Posterior vena cava (tissue), 2 donors: ENCODE measurements at places on chromosomes 2 and 18. TPM values are rescaled to one million over a fixed set of nuclear protein-coding genes. Genes with fewer than 3 reads are reported as not detected.

DNA sequence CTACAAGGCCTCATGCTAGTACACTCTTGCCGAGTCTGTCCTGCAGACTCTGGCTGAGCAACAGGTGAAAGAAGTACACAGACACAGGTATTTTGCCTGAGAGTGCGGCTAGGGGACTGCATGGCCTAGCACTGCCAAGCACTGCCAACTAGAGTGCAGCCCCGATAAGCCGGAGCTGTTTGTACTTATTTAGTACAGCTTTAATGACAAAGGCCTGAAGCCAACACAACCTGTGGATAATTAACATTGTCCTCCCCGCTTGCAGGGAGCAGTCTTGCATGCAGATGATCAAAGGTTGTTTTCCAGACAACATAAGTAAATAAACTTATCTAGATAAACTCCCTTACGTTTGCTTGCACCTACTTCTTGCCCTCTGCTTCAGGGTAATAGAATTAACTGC is 63.7 kb upstream of the MMADHC start:
- DNase-seq, result no peak

The SF3B1 gene
- total RNA-seq, result 190 TPM

The PLA2R1 gene
- total RNA-seq, result 11.7 TPM

DNA sequence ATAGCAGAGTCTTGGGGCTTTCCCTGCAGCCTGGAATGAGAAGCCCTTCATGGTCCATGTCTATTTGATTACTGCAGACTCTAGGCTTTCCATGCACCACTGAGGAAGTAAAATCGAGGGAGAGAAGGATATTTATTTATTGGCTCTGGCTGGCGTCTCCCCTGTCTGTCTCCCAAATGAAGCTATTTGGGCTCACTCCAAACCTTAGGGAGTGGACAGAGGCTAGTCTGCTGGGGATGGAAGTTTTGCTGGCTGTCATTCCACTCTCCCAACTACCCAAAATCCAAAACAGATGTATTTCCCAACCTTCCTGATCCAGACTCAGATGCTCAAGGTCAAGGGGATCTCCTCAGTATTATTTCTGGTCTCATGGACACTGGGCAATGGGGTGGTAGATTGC is 33.7 kb downstream of the TMEM17 start:
- DNase-seq, result no peak

- DNase-seq, result no peak
These were observed 232.0 kb upstream of the NRXN1 start for GRCh38 chr2:51263951-51264350.

The SGPP2 gene
- total RNA-seq, result not detected

The PROKR1 gene
- total RNA-seq, result not detected

DNA sequence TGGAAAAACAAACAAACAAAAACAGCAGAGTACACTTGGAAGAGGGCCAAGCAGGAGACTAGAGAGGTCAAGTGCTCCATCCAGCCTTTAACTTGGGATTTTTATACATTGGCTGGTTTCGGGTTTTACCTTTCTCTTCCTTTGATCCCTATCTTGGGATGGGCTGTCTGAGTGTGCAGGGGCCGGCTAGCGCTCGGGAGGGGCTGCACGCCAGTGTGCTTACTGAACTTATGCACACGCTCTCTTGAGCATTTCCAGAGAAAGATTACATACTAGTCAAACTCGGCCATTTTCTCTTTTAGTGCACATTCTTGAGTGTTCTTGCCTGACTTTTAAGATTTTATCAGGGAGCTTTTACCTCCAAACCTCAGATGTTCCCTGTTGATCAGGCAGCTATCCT is 707.8 kb downstream of the DSC3 start:
- no peak for DNase-seq

The B3GNT2 gene
- total RNA-seq, result 16.2 TPM

- DNase-seq, result no peak
These were observed 88.3 kb upstream of the KCNH7 start for GRCh38 chr2:162926907-162927306.

The SPATS2L gene
- total RNA-seq, result 76.6 TPM

The ACVR1 gene
- total RNA-seq, result 70.3 TPM

GRCh38 chr2:56191617-56192016 is 7.8 kb downstream of the CCDC85A start:
- DNase-seq, result no peak

The STAT4 gene
- 2.2 TPM for total RNA-seq

DNA sequence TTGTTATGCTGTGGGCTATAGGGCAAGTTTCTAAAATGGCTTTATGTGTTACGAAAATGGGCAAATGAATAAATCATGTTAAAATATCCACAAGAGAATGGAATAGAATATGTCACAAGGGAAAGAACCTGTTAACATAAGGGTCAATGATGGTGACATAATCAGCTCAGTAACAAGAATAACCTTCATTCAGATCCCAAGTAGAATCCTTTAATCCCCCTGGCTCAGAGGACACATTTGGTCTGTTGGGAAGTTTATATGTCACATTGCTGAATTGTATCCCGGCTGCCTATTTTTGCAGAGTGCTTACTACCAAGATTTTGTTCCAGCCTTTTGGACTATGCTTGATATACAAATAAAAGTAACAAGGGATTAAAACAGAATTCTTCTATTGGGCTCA is 13.1 kb upstream of the LGALSL start:
- DNase-seq, result no peak

The ELOA2 gene
- total RNA-seq, result not detected

The ACMSD gene
- not detected for total RNA-seq

The MARCO gene
- total RNA-seq, result 20.5 TPM

The SRSF7 gene
- total RNA-seq, result 95.3 TPM
